ENCODE measurements at places on chromosomes 6 and 20.

DNA sequence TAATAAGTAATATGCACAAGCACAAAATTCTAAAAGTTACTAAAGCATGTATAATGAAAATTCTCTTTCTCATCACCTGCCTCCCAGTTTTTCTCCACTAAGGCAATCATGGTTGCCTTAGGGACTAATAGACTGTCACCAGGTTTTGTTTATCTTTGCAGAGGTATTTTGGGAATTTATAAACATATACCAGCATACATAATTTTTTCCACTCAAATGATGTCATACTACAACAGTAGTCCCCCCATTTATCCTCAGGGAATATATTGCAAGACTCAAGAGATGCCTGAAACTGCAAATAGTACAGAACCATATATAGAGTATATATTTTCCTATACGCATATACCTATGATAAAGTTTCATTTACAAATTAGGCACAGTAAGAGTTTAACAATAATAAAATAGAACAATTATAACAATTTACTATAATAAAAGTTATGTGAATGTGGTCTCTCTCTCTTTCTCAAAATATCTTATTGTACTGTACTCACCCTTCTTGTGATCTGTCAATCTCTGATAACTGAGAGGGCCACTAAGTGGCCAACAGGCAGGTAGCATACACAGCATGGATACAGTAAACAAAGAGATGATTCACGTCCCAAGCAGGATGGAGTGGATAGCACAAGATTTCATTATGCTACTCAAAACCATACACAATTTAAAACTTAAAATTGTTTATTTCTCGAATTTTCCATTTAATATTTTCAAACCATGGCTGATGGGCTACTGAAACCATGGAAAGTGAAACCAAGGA, 19.7 kb downstream of the RBL1 start:
- DNase-seq, result no peak

DNA sequence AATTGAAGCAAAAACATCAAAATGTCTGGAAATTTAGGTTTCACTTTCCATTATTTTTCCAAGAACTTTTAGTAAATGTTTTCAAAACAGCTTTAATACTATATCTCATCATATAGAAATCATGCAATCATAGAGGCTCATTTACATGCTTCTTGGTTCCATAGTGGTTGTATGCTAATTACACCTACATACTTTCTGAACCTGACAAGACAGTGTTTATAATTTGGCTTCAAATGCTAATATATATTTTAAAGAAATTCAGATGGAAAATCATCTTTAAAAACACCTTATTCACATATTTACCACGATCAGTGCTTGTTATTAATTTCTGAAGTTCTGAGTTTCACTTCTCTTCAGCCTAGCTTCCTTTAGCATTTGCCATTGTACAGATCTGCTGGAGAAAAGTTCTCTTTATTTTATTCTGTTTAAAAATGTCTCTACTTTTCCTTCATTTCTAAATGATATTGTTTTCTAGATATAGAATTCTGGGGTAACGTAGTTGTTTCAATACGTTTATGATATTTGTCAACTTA, 89.9 kb downstream of the PLCB1 start:
- no peak for DNase-seq

DNA sequence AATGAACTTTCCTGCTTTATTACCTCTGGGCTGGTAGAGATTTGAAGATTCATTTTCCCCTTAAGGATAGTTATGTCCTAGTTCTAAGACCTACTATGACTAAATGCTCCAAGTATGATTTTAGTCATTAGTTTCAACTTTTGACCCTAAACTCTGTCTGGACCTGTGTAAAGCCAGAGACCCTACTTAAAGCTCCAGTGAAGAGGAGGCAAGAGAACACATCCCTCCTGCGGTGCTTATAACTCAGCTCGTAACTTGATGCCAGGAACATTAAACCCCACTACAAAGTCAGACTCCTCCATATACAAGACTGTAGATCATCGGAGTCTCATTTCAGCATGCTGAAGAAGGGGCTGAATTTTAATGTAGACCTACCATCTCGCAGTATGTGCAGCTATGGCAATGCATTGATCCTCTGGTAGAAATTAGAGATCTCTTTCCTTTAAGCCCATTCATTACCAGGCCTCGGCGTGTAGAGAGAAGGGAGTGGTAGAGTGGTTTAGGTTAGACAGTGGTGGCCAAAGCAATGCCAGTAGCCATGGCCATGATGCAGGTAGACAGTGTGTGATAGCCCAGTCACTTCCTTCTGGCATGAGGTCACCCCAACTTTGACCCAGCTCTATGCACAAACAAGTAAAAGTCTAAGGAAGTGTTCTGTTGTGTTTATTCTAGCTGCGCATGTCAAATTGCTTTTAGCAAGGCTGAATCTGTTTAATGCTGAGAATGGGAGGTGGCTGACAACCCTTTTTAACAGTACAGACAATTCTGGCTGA, 34.8 kb upstream of the MYB start:
- peak; percentile 10 for DNase-seq

- DNase-seq, result no peak
Measured at GRCh38 chr6:89581689-89582088, 56.9 kb downstream of the LYRM2 start.

DNA sequence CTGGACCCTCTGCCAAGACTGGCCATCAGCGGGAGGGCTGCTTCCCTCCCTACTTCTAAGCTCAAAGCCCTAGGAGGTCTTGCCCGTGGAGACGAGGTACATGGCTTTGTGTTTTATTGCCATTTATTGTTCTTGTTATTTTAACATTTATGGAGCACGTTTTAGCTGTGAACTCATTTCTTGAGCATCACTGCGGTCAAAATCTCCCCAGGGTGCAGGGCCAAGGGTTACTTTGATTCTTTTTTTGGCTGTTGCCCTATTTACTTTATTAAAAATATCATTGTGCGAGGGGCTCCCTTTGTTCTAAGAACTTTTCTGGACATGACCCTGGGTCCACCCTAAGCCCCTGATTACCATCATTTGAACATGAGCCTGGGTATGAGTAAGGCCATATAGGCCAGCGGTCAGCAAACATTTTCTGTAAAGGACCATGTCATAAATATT, 51.6 kb downstream of the EYA2 start:
- DNase-seq, result no peak

GRCh38 chr6:11766589-11767450, 11.8 kb downstream of the ADTRP start:
- DNase-seq, result no peak

GRCh38 chr6:169213814-169214520, 39.7 kb downstream of the THBS2 start:
- DNase-seq, result no peak

DNA sequence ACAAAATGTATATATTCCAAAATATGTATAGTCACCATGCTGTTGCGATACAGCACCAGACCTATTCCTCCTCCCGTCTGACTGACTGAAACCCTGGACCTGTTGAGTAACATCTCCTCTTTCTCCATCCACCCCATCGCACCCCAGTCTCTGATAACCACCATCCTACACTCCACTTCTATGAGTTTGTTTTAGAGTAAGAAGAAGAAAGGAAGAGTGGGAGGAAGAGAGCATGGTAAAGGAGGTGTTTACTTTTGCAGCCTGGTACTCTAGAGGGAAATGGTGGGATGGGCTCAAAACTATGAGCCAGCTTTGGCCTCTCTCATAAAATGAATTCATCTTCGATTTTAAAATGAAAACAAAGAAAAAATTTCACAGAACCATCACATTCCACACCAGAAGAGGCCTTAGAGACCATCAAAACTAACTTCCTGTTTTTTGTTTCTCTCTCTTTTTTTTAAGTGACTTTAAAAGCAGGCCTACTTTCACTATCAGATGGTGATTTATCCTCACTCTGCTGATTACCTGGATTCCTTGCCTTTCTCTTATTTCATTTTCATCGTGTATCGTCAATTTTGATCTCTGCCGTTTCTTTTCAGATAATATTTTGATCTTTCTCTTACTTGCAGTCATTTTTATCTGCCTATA, 16.8 kb upstream of the FUCA2 start:
- no peak for DNase-seq

DNA sequence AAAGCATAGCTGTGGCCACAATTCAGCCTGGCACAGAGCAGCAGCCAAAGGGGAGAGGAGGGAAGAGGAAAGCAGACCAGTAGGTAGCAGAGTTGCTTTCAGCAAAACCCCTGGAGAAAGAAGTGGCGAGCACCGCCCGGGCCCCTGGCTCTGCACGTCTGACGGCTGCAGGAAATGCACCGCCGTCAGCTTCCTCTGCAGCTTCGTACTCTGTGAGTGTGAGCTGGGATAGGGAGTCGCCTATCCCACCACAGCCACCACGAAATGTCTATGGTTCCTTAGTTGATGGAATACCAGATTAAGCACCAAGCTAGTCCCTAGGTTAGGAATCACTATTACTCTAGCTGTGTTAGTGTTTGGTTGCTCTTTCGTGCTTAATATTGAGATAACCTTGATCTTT, 79.9 kb upstream of the NAA20 start:
- DNase-seq, result no peak

DNA sequence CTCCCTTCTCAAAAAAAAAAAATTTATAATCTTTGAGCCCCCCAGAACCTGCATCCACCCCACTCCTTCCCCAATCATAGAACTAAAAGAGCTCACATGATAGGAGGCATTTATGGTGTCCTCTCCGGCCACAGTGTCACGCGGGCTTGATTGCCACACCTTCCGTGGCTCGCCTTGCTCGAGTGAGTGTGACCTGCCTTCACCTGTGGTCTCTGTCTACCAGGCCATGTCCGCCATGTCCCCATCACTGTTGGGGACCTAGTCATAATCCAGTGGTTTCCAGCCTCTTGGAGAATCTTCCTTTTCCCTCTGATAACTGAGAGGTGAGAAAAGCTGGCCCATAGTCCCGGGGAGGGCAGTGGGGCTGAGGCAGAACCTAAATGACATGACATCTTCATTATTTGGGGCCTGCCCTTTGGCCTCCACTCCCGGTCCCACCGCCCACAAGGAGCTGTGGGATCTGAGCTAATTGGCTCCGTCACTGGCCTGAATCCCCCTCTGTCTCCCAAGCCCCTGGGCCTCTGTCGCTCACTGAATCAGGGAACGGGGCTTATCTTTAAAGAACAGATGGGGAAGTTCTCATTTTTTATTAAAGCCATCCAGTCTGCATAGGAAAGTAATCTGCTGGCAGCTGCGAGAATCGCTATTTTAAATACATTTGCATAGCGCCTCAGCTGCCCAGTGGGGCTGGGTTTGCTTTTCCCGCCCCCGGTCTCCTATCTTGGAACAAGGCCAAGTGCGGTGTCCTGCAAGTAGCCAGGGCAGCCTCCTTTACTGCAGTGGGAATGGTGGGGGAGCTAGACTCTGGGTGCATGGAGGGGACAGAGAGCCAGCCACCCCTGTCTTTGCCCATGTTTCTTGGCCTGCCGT, 197.6 kb upstream of the PMEPA1 start:
- no peak for DNase-seq

DNA sequence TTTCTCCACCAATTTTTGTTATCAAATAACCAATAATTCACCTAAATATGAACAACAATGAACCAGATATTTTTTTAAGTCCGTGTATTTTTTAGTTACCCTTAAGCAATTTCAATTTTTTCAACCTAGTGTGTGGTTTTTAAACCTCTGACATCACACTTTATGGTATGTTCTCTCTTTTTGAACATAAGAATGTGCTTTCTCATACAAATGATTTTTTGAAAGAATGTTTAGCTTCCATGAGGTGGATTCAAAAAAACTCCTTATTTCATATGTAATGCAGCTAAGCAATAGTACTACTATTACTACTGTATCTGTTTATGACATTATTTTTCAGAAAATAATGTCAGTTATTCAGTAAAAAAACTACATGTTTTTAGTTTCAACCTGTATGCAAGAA, 19.4 kb upstream of the MEI4 start:
- DNase-seq, result no peak

GRCh38 chr20:14375416-14375985, 38.1 kb upstream of the FLRT3 start:
- DNase-seq, result no peak

DNA sequence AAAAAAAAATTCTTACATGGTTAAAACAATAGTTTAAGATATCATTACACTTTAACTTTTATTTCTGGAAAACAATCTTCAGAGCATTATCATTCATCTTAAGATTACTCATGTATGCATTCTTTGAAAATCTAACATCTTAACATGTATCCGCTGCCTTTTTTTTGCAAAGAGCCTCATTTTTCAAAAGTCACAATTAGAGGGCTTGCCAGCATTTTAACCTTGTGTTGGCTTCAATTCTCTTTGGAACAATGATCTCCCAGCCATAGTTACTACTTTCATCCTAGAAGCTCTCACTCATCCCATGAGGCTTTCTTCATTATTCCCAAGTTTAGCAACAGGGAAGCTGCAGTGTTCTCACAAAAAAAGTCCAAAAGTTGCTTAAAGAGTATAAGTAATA, 330.8 kb downstream of the BCKDHB start:
- DNase-seq, result no peak

GRCh38 chr6:64146094-64146493, 510.5 kb downstream of the PHF3 start:
- DNase-seq, result no peak

GRCh38 chr6:24397631-24398030, 5.1 kb upstream of the MRS2 start:
- DNase-seq, result no peak

GRCh38 chr20:35743693-35744491, 1.8 kb upstream of the RBM39 start:
- no peak for DNase-seq

DNA sequence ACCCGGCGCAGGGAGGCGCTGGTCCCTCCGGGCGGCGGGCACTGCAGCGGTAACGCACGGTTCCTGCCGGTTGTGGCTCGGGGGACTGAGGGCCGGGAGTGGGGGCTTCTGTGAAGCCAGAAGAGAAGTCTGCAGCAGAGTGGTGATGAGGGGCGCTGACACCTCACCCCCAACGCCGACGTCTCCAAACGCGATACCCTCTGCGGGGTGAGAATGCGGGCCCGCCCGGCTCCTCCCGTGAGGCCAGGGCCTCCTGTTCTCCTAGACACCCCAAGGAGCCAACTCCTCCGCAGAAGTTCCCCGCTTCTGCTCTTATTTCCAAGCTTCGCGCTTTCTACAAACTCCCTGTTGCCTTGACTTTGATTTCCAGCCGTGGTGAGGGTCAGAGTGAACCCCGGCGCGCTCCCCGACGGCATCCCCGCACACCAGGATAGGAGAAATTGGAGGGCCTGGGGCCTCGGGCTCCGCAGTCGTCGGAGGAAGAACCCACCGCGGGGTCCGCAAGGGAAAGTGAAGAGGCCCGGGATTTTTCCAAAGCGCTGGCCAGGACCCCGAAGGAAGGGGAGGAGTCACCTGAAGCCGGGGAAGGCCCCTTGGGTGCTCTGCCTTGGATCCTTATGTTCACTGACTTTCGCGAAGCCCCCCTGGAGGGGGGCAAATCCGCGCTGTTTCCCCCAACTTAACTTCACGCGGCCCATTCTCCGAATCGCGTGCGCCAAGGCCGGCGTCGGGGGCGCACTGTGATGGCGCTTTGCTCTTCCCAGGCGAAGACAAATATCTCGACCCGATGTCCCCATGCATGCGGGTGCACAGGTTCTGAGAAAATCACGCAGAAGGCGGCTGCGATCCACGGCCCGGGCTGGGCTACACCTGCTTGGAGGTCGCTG, 3.1 kb upstream of the INSM1 start:
- DNase-seq, result no peak

GRCh38 chr20:59151820-59152219, 11.8 kb upstream of the ZNF831 start:
- no peak for DNase-seq

Measured in left kidney (tissue), 8 donors.